ENCODE measurements at places on chromosomes 16 and 17. TPM values are rescaled to one million over a fixed set of nuclear protein-coding genes. Genes with fewer than 3 reads are reported as not detected.

DNA sequence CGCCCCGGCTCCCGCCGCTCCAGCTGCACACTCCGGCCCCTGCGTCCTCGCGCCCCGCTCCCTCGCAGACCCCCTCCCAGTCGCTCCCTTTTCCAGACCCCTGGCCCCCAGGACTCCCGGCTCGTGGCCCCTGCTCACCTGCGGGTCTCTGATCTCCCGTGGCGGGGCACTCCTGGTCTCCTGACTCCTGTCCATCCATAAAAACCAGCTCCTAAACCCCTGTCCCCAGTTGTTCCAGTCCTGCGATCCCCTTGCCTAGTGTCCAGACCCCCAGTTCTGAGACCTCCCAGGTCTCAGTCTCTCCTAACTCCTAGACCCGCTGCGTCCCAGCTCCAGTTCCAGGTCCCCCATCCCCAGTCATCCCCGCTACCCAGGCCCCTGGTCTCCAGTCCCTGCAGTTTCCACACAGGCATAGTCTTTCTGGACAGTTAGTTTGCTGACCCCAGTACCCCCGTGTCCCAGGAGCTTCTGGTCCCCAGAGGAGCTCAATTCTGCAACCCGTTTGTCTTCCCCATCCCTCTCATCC, 379 bp downstream of the SNX29 start:
- H3K4me3 ChIP-seq = peak overlapping the region; percentile 97
- H3K36me3 ChIP-seq = no peaks in the 10 kb centered on the region

Gene PGAP3
- 35.3 TPM for total RNA-seq

DNA sequence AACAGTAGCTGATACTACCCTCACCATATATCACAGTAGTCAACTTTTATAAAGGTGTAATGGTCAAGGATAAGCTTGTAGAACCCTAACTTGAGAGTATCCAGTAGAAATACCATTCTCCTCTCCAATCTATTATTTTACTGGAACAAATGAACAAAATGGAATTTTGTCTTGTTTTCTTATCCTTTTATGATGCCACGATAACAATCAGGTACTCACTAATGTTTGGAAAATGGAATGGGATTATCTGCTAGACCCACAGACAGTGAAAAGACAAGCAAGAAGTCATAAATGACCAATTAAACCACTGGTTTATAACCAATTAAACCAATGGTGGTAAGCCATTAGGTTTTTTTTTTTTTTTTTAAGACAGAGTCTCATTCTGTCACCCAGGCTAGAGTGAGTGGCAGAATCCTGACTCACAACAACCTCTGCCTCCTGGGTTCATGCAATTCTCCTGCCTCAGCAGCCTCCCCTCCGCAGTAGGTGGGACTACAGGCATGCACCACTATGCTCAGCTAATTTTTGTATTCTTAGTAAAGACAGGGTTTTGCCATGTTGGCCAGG, 10.4 kb downstream of the GPATCH8 start:
- DNase-seq = peak; percentile 46
- H3K4me1 ChIP-seq = peaks cover 15% of the 10 kb centered on the region
- H3K36me3 ChIP-seq = no peaks in the 10 kb centered on the region
- H3K27me3 ChIP-seq = no peaks in the 10 kb centered on the region
- H3K4me3 ChIP-seq = no peak overlapping the region

- H3K27ac ChIP-seq = no peak overlapping the region
- no peaks in the 10 kb centered on the region for H3K27me3 ChIP-seq
- H3K36me3 ChIP-seq = no peaks in the 10 kb centered on the region
- H3K4me3 ChIP-seq = peak overlapping the region; percentile 50
Observed at GRCh38 chr16:8963010-8963820, 491 bp downstream of the USP7 start.

- H3K36me3 ChIP-seq = peaks cover 40% of the 10 kb centered on the region
- H3K4me1 ChIP-seq = peaks cover 37% of the 10 kb centered on the region
- peak overlapping the region; percentile 44 for H3K27ac ChIP-seq
- no peak for DNase-seq
- no peaks in the 10 kb centered on the region for H3K27me3 ChIP-seq
Observed at GRCh38 chr16:65015599-65015998, 106.3 kb downstream of the CDH11 start.

Measured in osteocyte (in vitro differentiated cells).